ENCODE measurements at places on chromosomes 6 and 20.

GRCh38 chr20:14282140-14282539 is 55.3 kb downstream of the FLRT3 start:
- no peak for DNase-seq

- peak; percentile 8 for DNase-seq
Measured at GRCh38 chr6:138404666-138405337, 779 bp downstream of the HEBP2 start.

DNA sequence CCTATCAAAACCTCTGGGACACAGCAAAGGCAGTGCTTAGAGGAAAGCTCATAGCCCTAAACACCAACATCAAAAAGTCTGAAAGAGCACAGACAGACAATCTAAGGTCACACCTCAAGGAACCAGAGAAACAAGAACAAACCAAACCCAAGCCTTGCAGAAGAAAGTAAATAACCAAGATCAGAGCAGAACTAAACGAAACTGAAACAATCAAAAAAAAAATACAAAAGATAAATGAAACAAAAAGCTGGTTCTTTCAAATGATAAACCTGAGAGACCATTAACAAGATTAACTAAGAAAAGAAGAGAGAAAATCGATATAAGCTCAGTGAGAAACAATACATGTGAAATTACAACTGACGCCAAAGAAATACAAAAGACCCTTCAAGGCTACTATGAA is 34.8 kb upstream of the RUNX2 start:
- DNase-seq, result no peak

DNA sequence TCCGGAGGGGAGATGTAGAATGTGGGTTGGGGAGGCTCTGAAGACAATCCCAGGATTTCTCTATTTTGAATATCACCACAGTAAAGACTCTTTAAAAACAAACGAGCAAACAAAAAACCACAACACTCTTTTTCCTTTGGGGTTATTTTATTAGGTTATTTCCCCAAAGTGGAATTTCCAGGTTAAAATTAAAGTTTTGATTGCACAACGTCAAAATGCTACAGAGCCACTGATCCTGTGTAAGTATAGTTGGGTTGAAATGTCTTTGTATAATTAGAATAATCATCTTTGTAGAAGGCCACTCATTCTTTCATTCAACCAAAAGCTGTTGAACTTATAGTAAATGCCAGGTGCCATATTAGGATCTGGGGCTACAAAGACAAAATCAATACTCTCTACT is 19.6 kb upstream of the PIM1 start:
- DNase-seq, result no peak

GRCh38 chr20:53174454-53174853 is 202.3 kb downstream of the TSHZ2 start:
- no peak for DNase-seq

DNA sequence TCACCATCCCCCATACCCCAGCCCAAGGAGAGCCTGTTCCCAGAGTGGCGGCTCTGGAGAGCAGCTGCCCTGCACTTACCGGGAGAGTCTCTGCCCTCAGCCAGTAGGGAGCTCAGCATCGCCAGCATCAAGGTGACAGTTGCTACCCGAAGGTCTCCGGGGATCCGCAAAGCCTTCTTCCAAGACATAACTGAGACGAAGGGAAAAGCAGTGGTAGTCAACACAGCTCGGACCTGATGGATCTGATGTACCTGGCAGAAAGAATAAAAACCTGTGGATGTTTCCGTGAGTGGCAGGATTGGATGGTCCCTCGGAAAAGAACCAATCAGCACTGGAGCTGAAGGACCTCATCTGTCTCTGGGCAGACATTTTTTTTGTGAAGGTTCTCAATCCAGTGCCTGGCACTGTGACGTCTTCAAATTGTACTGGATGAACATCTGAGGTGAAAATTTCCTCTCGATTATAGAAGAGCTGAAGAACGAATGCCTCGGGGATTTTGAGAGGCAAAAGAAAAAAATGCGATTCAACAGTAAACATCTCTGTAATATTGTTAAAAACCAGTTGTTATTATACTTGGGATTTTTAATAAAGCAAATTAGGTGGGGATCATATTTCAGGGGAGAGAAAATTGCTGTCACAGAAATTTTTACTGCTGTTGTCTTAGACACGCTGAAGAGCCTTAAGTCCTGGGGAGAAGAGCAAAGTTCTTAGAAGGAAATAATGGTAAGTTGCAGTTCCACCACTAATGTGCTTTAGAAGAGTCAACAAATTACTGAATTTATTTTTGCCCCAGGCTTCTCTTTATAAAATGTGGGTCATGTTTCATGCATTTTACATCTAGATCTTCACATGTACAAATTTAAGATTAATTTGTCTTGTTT is at the start of gene HLA-DQB1:
TSS of gene HLA-DQB1 (minus strand) at position 238 of the 881 bp plus-strand sequence. CDS start at position 188, 50 bp downstream.
- DNase-seq, result peak; percentile 59

DNA sequence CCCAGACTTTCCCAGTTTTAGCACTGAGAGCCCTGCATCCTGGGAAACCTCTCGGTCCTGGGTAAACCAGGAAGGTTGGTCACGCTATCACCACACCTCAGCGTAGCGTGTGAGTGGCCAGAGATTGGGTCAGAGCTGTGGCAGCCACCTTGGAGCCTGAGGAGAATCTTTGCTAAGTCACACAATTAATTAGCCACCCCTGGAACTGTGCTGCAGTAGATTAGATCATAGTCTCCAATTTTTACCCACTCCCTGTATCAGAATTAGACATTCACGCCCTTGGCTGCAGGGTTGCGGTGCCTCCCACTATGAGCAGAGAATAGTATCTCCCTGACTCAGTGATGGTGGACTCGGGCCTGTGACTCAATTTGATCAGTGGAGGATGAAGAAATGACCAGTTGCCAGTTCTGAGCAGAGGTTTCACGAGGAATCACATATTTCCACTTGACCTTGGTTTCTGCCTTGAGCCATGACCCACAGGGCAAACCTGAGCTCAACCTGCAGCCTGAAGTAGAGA is 6.0 kb upstream of the PTGIS start:
- DNase-seq, result no peak

GRCh38 chr6:134932535-134933470 is 17.1 kb downstream of the ALDH8A1 start:
- no peak for DNase-seq

DNA sequence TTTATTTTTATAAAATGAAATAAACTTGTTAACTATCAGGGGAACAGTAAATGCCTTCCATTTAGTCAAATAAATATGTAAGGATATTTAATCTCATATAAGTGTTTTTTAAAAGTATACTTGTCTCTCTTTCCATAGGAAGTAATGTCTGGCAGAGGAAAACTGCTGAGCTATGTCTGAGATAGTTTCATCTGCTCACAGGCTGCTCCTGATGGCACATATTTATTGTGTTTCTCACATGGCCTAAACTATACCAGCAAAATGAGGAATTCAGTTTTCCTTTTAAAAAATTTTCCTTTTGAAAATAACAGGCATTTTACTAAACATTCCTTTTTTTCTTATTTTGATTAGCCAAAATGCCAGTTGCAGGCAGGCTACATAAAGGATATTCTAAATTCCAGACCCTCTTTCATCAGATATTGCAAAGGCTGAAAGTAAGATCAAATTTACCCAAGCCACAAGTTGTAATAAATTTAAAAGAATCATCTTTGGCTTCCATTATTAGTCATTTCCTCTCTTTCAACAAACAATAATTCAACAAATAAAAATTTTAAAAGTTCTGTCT is 60.1 kb upstream of the RNF146 start:
- DNase-seq, result peak; percentile 14

- no peak for DNase-seq
Measured at GRCh38 chr6:144234399-144234798, 50.7 kb upstream of the UTRN start.

DNA sequence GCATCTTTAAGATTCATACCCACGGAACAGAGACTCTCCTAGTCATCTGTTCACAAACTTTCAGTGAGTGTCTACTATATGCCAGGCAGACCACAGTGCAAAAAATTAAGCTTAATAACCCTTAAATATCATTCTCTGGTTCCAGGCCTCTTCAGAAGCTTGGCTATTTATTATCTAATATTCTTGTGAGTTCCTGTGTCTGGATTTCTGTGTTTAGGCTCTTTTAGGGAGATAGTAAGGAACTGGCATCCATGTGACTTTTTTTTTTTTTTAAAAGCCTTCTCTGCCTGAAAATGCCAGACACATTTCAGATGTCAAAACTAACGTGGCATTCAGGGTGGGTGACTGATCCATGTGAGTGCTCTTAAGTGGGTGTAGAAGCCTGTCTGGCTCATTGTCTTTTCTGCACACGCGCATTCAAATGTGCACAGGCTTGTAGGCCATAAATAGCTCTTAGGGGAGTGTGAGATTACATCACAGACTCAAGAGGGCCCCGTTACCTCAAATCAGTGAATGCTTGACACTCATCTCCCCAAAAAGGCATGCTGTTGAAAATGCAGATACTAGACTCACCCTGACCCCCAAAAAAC is 141.9 kb downstream of the GMPR start:
- no peak for DNase-seq

- no peak for DNase-seq
Measured at GRCh38 chr6:64145658-64146057, 510.1 kb downstream of the PHF3 start.

DNA sequence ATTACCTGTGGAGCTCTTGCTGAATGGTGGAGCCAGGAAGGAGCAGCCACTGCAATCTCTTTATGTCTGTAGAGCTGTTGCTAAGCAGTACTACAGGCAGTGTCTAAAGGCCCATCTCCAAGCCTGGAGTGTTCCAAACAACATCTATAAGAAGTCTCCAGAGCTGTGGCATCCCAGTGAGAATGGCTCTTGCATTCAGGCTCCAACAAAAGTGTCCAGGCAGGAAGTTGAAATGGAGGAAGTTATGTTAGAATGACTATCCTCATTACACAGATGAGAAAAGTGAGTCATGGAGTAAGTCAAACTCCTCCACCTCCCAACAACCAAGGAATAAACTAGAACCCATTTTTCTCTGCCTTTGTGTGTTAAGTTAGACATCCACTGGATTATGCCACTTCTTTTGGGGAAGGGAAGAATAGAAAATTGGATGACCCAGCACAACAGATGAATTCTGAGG is 288.5 kb upstream of the STXBP5 start:
- peak; percentile 60 for DNase-seq

GRCh38 chr6:11848852-11849731 is 70.5 kb upstream of the ADTRP start:
- DNase-seq, result no peak

GRCh38 chr6:138115201-138115600 is 8.0 kb upstream of the PERP start:
- no peak for DNase-seq

DNA sequence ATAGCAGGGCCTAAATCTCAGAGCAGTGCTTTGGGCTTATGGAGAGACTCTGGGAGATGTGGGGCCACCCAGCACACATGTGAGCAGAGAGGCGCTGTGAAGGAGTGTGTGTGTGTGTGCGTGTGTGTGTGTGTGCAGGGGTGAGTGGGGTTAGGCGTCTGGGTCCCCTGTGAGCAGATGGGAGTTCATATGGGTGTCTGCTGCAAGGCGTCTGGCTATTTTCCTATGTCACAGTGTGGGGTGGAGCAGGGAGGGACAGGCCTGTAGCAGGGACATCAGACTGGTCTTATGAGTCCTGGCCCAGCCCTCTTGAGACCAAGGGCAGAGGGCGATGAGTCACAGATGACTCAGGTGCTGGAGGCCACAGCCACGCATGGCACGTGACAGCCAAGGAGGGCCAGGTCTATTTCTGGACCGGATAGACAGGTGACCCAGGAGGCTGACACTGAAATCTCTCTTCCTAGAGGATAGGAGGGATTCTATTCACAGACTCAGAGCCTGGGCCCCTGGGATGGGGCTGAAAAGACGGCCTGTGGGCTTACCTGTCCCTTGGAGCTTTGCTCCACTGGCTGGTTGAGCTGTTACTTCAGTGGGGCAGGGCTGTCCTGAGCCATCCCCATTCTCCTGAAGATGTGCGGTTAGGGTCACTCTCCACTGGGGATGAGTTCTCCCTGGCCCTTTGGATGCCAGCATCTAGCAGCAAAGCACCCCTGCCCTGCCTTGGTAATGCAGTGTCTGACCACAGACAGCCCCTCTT is 28.9 kb downstream of the VEGFA start:
- peak; percentile 97 for DNase-seq

DNA sequence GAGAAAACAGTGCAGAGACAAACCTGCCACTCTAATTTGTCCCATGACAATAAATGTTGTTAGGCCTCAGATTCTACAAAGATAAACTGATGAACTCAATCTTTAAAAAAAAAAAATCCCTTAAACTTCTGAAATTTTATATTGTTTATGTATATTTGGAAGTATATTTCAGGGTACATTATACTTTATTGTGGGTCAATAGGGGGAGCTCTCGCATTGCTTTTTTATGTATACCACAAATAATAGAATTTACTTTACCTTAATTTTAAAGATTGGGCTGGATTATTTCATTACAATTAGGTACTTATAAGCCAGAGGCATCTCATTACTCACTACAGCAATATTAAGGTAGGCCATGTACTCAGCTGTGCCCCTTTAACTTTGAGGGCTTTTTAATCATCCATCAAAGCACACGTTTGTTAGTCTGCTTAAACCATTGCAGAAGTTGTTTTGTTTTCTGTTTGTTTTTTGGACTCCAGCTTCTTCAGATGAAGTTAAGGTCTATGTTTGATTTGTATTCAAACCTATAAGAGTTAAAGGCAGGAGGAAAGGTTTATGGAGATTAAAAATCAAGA is 56.3 kb upstream of the EYA4 start:
- DNase-seq, result peak; percentile 57

GRCh38 chr20:4604580-4604979 is 117.1 kb upstream of the PRND start:
- DNase-seq, result no peak

DNA sequence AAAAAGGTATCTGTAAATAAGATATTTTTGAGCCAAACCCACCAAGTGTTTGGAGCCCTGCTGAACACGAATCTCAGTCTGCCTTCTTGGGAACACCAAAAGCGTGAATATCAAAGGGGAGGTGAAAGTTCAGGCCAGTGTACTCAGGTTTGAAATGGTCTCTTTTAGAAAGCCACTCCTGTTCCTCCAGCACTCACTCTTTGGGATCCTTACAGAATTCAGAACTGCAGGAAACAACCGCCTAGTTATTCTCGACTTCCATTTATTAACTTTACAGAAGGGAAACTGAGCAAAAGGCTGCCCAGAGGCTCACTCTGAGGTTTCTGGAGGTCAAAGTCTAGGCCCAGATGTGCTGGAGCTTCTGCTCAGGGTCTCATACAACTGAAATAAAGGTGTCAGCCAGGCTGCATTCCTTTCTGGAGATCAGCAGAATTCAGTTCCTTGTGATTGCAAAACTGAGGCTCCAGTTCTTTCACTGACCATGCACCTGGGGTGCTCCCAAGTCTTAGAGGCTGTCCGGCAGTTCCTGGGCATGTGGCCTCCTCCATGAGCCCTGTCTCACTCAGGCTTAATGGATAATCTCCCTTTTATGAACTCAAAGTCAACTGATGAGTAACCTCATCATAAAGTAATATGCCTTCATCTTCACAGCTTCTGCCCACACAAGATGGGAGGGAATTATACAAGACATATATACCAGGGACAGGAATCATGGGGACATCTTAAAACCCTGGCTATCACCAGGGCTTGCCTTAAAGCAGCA is 65.5 kb upstream of the TNFAIP3 start:
- DNase-seq, result no peak

DNA sequence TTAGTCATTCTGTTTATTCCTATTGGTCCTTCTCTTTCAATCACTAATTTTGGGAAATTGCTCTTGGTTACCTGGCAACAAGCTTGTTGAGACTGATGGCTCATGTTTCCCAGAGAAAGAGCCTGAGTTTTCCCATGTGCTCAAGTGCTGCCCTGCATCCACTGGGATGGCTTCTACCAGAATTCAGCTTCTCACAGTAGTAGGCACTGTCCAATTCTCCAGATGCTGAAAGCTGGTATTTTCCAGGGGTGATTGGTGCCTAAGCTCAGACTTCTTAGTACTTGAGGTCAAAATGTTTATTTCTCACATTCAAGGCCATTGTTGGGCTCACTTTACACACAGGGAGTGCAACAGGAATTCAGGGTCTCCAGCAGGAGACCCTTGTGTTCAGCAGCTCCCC is 29.1 kb upstream of the SLC2A12 start:
- no peak for DNase-seq
